ENCODE measurements at places on chromosomes 2 and 18. TPM values are rescaled to one million over a fixed set of nuclear protein-coding genes. Genes with fewer than 3 reads are reported as not detected.

Gene HRH4
- not detected for total RNA-seq

GRCh38 chr2:8566774-8567468, 114.9 kb upstream of the ID2 start:
- no peaks in the 10 kb centered on the region for H3K4me1 ChIP-seq
- H3K4me3 ChIP-seq: no peak overlapping the region
- no peak overlapping the region for H3K27ac ChIP-seq
- peaks cover 3% of the 10 kb centered on the region for H3K27me3 ChIP-seq
- H3K36me3 ChIP-seq: no peaks in the 10 kb centered on the region
- DNase-seq: no peak

Gene C2orf92
- total RNA-seq: 15.0 TPM

GRCh38 chr2:68027959-68028358, 34.8 kb downstream of the C1D start:
- no peak overlapping the region for H3K4me3 ChIP-seq
- H3K4me1 ChIP-seq: peaks cover 5% of the 10 kb centered on the region
- no peak for DNase-seq
- H3K36me3 ChIP-seq: no peaks in the 10 kb centered on the region
- H3K27me3 ChIP-seq: no peaks in the 10 kb centered on the region
- H3K27ac ChIP-seq: no peak overlapping the region

DNA sequence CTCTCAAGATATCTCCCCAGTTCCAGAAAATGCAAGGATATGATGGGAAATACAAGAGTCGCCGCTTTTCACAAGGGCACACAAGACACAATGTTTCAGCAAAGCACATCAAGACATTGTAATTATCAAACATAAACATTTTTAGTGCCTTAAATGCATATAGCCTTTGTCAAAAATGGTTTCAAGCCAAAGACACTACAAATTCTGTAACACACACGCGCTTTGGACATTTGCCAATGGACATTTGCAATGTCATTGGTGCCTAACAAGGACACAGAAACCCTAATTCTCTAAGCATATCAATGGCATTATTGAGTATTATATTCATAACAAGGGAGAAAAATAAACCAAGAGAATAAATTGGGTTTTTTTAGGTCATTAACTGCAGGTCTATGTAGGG, 16.1 kb downstream of the ADD2 start:
- DNase-seq: no peak
- no peak overlapping the region for H3K27ac ChIP-seq
- H3K36me3 ChIP-seq: no peaks in the 10 kb centered on the region
- peaks cover 10% of the 10 kb centered on the region for H3K27me3 ChIP-seq
- H3K4me3 ChIP-seq: no peak overlapping the region
